CD4-positive, alpha-beta T cell treated with Interleukin-4 for 1 hour (primary cell): ENCODE measurements at places on chromosomes 2 and 18.

DNA sequence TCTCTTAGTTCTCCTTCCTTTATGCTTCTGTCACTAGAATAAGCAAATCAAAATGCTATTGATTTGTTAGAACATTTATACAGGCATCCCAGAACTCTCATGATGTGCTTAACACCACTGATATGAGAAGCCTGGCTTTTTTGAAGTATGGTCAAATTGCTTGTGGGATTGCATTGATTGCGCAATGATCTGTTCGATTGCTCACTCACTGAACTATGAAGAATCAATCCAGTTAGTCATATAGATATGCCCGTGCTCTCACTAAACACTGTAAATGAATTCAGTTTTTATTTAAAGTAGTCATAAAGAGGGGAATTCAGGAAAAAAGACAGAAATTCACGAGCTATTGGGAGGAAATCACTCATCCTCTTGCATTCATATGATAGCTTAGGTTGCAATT, 1237.8 kb downstream of the SUCLG1 start:
- no peak for DNase-seq

GRCh38 chr2:98948956-98949739, 13.1 kb upstream of the CRACDL start:
- DNase-seq = no peak

- DNase-seq = no peak
Measured at GRCh38 chr2:96502891-96503636, 2.1 kb downstream of the NEURL3 start.

GRCh38 chr2:62364791-62365528, 141.0 kb downstream of the TMEM17 start:
- DNase-seq = no peak

DNA sequence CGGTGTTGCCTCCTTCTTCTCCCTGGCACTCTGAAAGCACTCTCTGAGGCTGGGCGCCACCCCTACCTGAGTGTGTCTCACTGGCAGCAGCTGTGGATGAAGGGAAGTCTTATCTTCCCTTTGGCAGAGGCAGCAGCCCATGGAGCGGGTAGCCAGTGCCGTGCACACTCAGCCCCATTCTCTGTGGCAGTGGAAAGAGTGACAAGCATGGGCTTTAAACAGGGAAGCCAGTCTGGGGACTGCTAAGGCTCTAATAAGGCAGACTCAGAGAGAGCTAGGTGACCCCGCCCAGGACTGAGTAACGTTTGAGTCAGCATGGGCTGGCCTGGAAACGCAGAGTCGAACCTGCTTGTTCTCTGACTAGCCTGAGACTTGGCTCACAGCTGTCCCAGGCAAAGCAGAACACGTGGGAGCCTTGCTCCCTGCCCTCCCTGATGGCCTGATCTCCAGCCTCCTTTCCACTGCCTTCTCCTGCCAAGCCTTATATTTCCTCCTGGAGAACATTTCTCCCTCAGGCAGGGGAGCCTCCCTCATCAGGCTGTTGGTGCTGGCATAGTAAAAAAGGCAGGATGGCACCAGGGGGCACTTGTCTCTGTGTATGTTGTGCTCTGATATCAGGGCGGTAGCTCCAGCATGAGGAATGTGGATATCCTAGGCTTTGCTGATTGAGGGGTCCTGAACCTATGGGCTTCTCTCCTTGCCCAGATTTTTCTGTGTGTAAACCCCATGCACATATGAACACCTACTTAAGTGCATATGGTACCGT, 93.9 kb upstream of the LGALSL start:
- peak; percentile 16 for DNase-seq

DNA sequence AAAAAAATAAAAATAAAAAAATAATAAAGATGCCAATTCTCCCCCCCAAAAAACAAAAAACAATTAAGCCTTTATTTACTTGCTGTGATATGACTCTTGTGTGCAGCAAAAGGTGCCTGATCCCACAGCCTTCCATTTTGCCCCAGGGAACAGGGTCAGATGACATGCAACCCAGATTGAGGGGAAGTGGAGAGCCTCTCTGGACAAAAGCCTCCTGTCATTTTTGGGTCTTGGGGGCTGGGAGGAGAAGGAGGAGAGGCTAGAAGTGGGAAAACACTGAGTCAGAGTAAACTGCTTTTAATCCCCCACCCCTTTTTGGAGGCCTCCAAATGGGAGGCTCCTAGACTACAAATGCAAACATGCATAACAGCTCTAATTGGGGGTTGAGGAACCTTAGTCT, 46.6 kb upstream of the SCG2 start:
- DNase-seq = no peak
